ENCODE measurements at places on chromosomes 2 and 18.
A peak's percentile ranks its signal among the peaks of the same experiment; 100 is the strongest.

DNA sequence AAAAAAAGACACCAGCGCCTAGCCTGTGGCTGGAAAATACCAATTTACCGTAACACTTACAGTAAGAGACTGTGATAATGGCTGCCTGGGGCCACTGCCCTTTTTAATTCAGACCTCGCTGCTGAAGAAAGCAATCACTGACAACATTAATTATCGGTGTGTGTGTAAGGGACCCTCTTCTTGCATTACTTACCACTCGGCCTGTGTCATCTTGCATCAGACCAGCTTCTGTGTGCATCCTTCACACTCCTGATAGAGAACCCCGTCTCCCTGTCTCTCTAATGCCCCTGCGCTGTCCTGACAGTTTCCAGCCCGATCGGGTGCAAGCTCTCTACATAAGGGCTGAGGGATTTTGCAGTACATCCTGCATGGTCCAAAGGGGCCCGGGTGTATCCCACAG, 124.4 kb downstream of the ZNF516 start:
- DNase-seq: no peak

GRCh38 chr2:224946895-224947294, 95.4 kb downstream of the DOCK10 start:
- no peak for DNase-seq

GRCh38 chr18:61754039-61754583, 138.7 kb downstream of the RNF152 start:
- peak; percentile 8 for DNase-seq

GRCh38 chr2:120556911-120557310, 178.8 kb upstream of the GLI2 start:
- DNase-seq: no peak

GRCh38 chr18:73283788-73284187, 416.0 kb upstream of the NETO1 start:
- peak; percentile 88 for DNase-seq

- no peak for DNase-seq
These were observed 14.8 kb upstream of the ADAM17 start for GRCh38 chr2:9570182-9571060.

DNA sequence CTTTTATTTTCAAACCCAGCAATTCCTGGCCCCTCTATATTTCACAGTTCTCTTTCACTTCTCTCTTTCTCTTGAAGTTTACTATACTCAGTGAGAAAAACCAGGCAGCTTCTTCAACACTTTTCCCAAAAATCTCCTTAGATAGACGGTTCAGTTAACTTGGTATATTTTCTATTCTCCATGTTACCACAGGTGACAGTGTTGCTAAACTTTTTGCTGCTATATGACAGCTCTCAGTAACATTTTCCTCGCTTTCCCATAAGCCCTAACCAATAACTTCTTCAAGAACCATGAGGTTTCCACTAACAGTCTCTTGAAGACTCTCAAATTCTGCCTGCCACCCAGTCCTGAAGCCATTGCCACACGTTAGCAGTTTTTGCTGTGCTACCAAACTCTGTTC, 45.8 kb downstream of the CYBRD1 start:
- peak; percentile 9 for DNase-seq

DNA sequence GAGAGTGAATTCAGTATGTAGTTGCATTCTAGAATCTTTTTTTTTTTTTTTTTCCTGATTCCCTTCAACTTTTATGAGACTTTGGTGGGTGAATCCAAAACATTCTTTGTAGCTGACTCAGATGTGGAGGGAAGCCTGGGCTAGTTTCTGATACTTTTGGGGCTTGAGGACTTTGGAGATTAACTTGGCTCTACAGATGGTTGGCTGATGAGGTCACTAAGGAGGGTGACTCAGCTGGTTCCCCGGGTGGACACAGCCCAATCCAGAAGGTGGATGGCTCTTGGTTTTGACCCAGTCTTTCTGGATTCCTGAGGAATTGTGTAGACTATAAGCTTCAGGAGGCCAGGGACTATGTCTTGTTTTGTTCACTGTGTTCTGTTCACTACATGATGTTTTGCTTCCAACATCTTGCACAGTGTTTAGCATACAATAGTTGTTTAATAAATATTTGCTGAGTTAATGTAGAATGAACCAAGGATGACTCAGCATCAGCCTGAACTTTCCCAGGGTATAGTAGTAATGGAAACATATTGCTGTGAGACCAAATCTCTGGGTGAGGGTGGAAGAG, 30.5 kb downstream of the LAMA3 start:
- peak; percentile 87 for DNase-seq

DNA sequence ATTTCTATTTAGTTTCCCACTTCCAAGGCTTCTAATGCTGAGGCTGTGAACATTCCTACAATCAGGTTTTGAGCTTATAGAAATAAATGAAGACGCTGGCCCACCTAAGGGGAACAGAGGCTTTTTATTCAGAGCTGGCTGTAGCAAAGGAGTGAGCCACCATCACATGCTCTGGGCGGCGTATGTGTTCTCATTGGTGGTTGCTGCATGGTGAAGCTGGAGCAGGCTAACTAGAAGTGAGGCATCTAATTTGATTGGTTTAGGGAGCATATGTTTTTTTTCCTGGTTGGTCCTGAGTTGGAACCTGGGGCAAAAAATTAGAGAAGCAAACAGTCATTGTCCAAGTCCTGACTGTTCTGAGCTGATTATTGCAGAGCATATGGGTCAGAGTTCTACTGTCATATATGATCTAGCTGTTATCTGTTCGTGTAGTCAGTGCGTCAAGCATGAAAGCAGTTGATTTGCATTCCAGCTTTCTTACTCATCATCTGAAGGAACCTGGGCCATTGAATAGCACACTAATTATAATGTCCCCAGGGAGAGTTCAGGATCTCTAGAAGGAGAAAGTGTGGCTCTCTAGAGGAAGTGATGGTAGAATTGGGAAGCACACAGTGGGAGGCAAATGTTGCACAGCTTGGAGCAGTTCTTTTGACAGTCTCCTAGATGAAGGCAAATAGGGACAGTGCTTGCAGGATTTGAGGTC, 279.6 kb downstream of the PARD3B start:
- no peak for DNase-seq

DNA sequence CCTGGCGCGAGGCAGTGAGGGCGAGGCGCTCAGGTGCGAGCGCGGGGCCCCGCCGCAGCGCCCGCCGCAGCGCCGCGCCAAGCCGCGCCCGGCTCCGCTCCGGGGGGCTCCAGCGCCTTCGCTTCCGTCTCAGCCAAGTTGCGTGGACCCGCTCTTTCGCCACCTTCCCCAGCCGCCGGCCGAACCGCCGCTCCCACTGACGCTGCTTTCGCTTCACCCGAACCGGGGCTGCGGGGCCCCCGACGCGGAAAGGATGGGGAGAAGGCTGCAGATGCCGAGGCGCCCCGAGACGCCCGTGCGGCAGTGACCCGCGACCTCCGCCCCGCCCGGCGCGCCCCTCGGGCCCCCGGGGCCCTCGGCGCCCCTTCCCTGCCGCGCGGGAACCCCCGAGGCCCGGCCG, 328 bp upstream of the INHBB start:
- no peak for DNase-seq

DNA sequence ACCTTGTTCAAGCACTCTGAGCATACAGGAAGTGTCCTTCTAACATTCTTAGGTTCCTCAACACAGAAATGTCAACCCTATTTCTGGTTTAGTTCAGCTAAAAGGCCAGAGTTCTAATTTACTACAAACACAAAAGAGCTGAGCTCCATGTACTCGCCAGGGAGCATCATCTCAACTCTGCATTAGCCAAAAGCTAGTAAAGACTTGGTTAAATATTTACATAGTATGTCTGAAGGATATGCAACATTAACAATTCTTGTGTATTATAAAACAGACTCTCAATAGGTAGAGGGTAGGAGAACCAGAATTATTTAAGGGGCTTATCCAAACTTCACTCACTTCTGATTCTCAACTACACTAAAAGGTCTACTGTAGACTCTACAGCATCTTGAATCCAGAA, 154.6 kb downstream of the THADA start:
- DNase-seq: no peak
